ENCODE measurements at places on chromosomes 6 and 20.
A peak's percentile ranks its signal among the peaks of the same experiment; 100 is the strongest.

GRCh38 chr20:55175081-55175480, 699.7 kb downstream of the DOK5 start:
- DNase-seq, result no peak

DNA sequence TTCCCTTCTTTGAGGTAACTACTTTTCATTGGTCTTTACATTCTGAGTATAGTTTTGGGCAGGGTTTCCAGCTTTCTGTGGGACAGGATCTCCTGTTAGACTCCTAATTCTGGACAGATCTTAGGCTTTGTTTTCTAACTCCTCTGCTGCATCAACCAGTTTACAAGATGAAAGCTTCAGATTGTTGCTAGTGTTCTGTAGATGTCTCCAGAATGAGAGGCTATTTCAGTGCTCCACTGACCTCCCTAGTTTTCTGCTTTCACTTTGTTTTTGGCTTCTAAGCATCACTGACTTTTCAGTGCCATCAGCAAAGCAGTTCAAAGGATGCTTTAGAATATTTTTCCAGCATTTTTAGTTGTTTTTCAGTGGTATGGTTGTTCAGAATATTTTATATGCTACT, 101.4 kb downstream of the LIN28B start:
- DNase-seq, result no peak

GRCh38 chr6:45310118-45310788, 17.9 kb upstream of the RUNX2 start:
- peak; percentile 56 for DNase-seq

GRCh38 chr6:160853946-160854345, 137.6 kb upstream of the MAP3K4 start:
- no peak for DNase-seq

DNA sequence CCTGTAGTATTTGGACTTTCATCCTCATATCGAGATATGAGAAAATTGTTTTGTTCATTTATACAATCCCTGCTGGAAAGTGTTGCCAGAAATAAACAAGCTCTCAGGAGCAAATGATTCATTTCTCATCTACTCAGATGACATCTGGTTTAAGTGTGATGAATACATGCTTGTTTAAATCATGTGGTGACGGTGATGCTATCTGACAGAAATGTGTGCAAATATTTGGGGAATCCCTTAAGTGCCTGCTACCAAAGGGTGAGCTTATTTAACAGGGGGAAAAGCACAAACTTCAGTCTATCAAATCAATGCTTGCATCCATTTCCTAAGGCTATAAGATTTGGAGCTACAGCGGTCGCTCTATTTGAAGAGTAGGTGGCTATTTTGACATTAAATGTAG, 368.3 kb upstream of the SASH1 start:
- DNase-seq, result no peak
